Adrenal gland (tissue), 19 donors: ENCODE measurements at places on chromosomes 13 and 19.

- H3K4me1 ChIP-seq: no peaks in the 10 kb centered on the region
- H3K27ac ChIP-seq: no peak overlapping the region
- H3K36me3 ChIP-seq: no peaks in the 10 kb centered on the region
- DNase-seq: no peak
- no peak overlapping the region for H3K4me3 ChIP-seq
These were observed 2330.1 kb downstream of the PCDH9 start for GRCh38 chr13:64900039-64900438.

DNA sequence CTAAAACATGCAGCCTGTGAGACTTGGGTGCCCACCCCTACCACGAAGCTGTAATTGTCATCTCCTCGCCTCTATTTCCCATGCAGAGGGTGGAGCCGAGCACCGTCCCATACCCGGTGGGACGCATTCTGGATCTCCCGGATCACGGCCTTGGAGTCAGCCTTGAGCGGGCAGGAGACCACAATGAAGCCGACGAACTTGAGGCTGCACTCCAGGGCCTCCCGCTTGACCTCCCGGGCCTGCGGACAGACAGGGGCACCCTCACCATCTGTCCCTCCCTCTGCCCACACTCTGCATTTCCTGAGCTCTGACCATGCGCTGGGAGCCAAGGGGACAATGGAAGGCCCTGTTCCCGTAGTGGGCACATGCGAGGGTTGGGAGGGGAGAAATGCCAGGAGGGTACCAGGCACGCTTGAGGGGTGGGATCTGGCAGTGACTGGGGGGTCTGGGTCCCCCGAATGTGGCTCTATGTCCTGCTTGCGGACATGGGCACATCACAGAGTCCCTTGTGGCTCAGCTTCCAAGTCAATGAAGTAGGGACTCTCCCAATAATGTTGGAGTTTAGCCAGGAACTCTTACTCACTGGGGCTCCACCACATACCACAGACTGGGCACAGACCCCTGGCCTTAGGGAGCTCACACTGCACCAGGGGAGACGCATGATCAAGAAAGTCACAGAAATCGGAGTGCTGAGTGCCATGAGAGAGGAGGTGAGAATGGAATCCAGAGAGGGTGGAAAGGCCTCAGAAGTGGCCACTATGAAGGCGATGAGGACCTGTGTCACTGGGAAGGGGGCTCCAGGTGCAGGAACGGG, 9.2 kb upstream of the GMIP start:
- no peak for DNase-seq
- no peak overlapping the region for H3K27ac ChIP-seq
- H3K4me3 ChIP-seq: no peak overlapping the region
- H3K27me3 ChIP-seq: no peaks in the 10 kb centered on the region
- H3K36me3 ChIP-seq: peaks cover 92% of the 10 kb centered on the region

DNA sequence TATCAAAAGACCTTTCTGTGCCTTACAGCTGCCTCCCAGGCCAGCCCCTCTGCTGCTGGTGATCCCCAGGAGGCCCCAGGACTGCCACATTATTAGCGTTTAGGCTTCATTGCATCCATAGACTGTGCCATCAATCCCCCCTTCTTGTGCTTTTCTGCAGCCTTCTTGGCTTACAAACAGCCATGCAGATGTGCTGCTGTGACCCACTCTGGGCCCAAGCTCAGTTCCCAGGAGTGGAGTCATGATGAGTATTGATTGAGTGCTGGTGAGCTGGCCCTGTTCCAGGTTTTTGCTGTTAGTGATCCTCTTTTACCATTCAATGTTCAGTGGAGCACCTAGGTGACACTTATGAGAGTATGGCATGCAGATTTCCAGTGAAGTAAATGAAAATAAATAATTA, 59.9 kb upstream of the SLAIN1 start:
- H3K27me3 ChIP-seq: no peaks in the 10 kb centered on the region
- H3K4me1 ChIP-seq: no peaks in the 10 kb centered on the region
- no peak overlapping the region for H3K4me3 ChIP-seq
- H3K36me3 ChIP-seq: no peaks in the 10 kb centered on the region

DNA sequence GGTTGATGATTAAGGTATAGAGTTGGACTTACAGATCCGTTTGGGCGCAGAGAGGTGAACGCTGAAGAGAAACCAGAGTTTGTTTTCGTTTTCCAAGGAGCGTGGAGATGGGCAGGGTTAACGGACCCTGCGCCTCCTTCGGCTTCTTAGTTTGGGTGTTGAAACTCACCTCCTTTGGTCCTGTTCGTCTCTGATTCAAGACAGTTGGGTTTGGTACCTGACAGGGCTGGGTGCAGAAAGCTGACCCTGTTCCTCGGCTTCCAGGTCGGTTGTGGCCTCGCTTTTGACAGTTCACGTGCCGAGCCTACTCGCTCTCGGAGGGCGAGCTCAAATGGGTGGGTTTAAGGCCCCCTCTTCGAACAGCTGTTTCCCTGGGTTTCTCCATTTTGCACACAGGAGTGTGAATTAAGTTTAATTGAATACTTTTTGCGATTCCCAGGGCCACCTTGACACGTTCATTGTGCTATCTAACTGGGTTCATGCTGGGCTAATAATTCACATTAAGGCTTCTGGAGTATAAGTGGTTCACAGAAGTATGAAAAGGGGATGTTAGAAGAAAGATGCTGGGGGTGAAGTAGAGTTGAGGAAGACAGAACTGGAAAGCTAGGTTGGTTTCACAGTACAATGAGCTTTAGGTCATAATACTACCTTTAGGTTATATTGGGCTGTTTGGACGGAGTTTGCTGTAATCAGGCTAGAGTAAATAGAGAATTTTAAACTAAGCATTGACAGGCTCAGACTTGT, 638 bp downstream of the USPL1 start:
- no peak for DNase-seq
- H3K4me1 ChIP-seq: peaks cover 32% of the 10 kb centered on the region
- no peaks in the 10 kb centered on the region for H3K36me3 ChIP-seq
- peak overlapping the region; percentile 90 for H3K4me3 ChIP-seq
- no peaks in the 10 kb centered on the region for H3K27me3 ChIP-seq

- no peak for DNase-seq
- no peaks in the 10 kb centered on the region for H3K4me1 ChIP-seq
- H3K36me3 ChIP-seq: no peaks in the 10 kb centered on the region
- H3K27me3 ChIP-seq: no peaks in the 10 kb centered on the region
- H3K27ac ChIP-seq: no peak overlapping the region
- no peak overlapping the region for H3K4me3 ChIP-seq
These were observed 144.9 kb downstream of the KLF12 start for GRCh38 chr13:73989244-73989843.

GRCh38 chr13:30870049-30870884, 35.8 kb upstream of the MEDAG start:
- DNase-seq: peak; percentile 73
- H3K27me3 ChIP-seq: no peaks in the 10 kb centered on the region
- H3K36me3 ChIP-seq: no peaks in the 10 kb centered on the region

GRCh38 chr13:32423592-32423991, 4.3 kb downstream of the N4BP2L1 start:
- DNase-seq: no peak
- H3K4me1 ChIP-seq: no peaks in the 10 kb centered on the region
- no peaks in the 10 kb centered on the region for H3K27me3 ChIP-seq
- no peak overlapping the region for H3K4me3 ChIP-seq

DNA sequence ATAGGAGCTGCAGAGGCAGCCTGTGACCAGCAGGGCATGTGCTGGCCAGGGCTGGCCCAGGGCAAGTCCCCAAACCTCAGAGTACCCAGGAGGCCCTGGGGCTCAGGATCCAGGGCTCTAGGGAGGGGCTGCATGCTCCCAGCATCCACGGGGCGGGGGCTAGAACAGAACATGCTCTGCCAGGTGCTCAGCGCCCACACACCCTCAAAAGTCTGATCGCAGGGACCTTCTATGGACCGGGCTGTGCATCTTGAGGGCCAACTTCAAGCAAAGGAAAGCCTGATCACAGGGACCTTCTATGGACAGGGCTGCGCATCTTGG, 33.5 kb downstream of the ELL start:
- H3K4me1 ChIP-seq: peaks cover 73% of the 10 kb centered on the region
- DNase-seq: no peak
- no peaks in the 10 kb centered on the region for H3K36me3 ChIP-seq
- H3K27ac ChIP-seq: no peak overlapping the region
- H3K27me3 ChIP-seq: no peaks in the 10 kb centered on the region
- H3K4me3 ChIP-seq: no peak overlapping the region

- no peak for DNase-seq
- H3K4me3 ChIP-seq: no peak overlapping the region
- H3K36me3 ChIP-seq: no peaks in the 10 kb centered on the region
- H3K27ac ChIP-seq: no peak overlapping the region
These were observed 8.1 kb upstream of the STOML3 start for GRCh38 chr13:38998739-38999138.

DNA sequence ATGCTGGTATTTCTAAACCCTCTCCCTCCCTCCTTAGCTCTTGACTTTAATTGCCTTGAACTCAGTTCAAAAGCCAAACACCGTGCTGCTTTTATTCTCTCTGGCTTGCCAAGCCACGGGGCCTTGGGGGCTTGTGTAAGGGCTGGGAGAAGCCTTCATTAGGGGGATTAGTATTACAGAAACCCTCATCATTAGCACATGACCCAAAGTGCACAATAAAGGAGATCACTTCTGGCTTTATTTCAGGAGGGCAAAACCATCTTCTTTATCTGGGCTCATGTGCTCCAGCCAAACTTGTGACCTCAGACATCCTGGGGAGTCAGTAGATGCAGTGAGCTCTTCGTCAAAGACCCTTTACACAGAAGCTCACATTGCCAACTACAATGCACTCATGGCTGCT, at the start of gene DCT:
Gene DCT, minus strand, starts transcription at position 67 of the 400 bp plus-strand sequence. CDS start 427 bp downstream, outside the sequence.
- no peaks in the 10 kb centered on the region for H3K27me3 ChIP-seq
- no peak within 1 kb of the TSS for H3K27ac ChIP-seq
- no peak for DNase-seq
- no peaks in the 10 kb centered on the region for H3K4me1 ChIP-seq
- H3K4me3 ChIP-seq: no peak within 1 kb of the TSS

DNA sequence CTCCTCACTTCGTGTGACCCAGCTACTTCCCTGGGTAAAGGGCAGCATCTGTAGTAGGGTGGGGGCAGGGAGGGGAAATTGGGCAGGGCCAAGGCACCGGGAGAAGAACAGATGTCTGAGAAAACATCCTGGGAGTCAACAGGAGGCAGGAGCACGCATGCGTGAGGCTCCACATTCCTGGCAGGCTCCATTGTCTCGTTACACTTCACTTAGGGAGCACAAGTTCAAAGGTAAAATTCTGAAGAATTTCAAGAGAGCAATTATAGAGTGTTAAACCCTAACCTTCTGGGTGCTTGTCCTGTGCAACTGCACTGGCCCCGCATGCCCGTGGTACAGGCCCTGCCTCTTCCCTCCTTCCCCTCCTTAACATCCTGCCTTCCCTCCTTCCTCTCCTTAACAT, 79.6 kb upstream of the POMP start:
- no peak for DNase-seq
- H3K27ac ChIP-seq: no peak overlapping the region
- H3K27me3 ChIP-seq: no peaks in the 10 kb centered on the region
- no peaks in the 10 kb centered on the region for H3K4me1 ChIP-seq

GRCh38 chr13:20446900-20447299, 78.8 kb downstream of the CRYL1 start:
- H3K27ac ChIP-seq: no peak overlapping the region
- H3K36me3 ChIP-seq: no peaks in the 10 kb centered on the region
- DNase-seq: no peak
- H3K4me1 ChIP-seq: no peaks in the 10 kb centered on the region
- H3K4me3 ChIP-seq: no peak overlapping the region
- no peaks in the 10 kb centered on the region for H3K27me3 ChIP-seq

DNA sequence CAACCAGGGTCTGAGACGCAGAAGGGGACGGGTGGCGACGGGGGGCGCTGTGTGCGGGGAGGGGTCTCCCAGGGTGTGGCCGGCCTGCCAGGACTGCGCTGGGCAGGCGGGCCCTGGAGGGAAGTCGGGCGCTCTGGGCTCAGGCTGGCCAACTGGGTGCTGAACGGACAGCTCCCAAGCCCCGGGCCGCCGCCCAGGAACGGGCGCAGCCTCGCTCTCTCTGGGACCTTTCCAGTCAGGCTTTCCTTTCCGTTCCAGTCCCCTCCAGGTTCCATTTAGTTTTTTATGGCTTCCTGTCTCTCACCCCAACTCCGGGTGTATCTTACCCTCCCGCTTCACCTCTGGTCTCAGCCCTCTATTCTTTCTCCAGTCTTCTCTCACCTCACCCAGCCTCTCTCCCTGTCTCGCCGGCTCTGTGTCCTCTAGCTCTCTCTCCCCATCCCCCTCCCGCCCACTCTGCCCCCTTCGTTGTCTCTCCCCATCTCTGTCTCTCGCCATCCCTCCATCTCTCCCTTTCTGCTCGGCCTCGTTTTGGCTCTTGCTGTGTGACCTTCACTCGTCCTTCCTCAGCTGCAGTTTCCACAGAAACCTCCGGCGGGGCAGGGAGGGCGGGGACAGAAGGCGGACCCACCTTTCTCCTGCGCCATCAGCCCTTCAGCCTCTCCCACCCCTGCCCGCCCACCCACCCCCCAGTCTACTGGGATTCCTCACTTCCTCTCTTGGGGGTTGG, 3.3 kb upstream of the ATP1A3 start:
- H3K27me3 ChIP-seq: peaks cover 64% of the 10 kb centered on the region
- no peaks in the 10 kb centered on the region for H3K36me3 ChIP-seq
- DNase-seq: peak; percentile 38
- no peak overlapping the region for H3K4me3 ChIP-seq
- no peak overlapping the region for H3K27ac ChIP-seq

DNA sequence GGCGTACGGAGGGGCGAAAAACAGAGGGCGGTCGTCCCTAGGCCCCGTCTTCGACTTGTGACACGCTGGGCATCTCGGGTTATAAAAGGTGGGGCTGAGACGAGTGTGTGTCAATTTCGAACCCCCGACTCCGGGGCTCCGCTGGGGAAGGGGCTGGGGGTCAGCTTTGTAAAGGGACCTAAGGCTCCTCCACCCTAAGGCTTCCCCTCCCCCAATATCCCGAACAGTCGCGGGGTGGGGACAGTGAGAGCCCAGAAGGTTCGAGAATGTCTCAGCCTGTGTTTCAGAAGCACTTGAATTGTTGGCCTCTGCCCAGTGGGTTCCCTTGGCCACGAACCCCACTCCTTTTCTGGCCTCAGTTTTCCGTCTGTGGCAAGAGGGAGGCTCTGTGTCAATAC, 450 bp downstream of the SELENOW start:
- peak overlapping the region; percentile 85 for H3K4me3 ChIP-seq
- H3K27me3 ChIP-seq: no peaks in the 10 kb centered on the region
- no peaks in the 10 kb centered on the region for H3K4me1 ChIP-seq
- H3K36me3 ChIP-seq: no peaks in the 10 kb centered on the region

DNA sequence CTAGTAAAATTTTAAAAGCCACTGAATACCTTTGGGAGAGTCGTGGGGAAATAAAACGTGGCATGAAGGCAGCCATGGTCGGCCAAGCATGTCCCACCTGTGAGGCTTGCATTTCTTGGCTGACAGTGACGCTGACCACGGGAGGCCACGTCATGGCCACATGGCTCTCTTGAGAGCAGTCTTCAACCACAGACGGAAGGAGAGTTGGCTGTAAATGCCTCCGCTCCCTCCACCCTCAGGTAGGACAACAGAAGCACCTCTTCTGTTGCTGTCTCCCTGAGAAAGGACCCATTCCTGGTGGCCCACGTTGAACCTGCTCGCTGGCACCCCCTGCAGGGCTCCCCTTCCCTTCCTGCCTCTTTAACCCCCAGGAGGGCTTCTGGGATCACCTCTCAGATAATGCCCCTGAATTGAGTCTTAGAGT, 10.6 kb upstream of the LRRC25 start:
- DNase-seq: no peak
- no peaks in the 10 kb centered on the region for H3K4me1 ChIP-seq
- no peak overlapping the region for H3K27ac ChIP-seq
- no peaks in the 10 kb centered on the region for H3K27me3 ChIP-seq
